GM23338 (cell line): ENCODE measurements at places on chromosomes 7 and 10.
A peak's percentile ranks its signal among the peaks of the same experiment; 100 is the strongest.

- no peak for DNase-seq
Measured at GRCh38 chr7:44177570-44178131, 11.6 kb downstream of the GCK start.

DNA sequence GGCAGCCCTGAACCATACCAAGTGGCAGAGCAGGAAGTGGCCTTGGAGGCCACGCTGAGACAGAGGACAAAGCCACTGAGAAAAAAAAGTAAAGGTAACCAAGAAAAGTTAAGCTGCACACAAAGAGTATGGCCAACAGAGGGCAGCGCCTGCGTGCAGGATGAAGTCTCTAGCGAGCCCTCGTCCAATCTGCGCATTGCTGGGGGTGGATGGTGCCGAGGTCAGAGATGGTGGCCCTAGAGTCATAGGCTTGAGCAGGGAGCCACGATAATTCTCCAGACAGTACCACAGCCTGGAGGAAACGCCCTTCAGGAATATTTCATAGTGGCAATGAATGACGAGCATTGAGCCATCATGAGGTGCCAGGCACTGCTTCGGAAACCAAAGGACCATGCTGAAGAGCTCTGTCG, 9.7 kb downstream of the ATP6V0E2 start:
- peak; percentile 91 for DNase-seq

- DNase-seq, result peak; percentile 38
Measured at GRCh38 chr7:26390016-26390415, 98.4 kb downstream of the SNX10 start.

- no peak for DNase-seq
Measured at GRCh38 chr10:47207281-47207615, 92.7 kb upstream of the GDF10 start.

- peak; percentile 41 for DNase-seq
Measured at GRCh38 chr7:27113991-27114769, 11.7 kb upstream of the HOXA2 start.
